ENCODE measurements at places on chromosomes 13 and 19.

- DNase-seq: no peak
Measured at GRCh38 chr13:37618554-37618953, 20.0 kb upstream of the POSTN start.

GRCh38 chr13:44089452-44089851 lies 209.7 kb downstream of the LACC1 start:
- DNase-seq: no peak

GRCh38 chr13:31200637-31200971 lies 829 bp downstream of the B3GLCT start:
- peak; percentile 80 for DNase-seq

- DNase-seq: no peak
Measured at GRCh38 chr19:15367439-15367838, 12.1 kb downstream of the AKAP8 start.

DNA sequence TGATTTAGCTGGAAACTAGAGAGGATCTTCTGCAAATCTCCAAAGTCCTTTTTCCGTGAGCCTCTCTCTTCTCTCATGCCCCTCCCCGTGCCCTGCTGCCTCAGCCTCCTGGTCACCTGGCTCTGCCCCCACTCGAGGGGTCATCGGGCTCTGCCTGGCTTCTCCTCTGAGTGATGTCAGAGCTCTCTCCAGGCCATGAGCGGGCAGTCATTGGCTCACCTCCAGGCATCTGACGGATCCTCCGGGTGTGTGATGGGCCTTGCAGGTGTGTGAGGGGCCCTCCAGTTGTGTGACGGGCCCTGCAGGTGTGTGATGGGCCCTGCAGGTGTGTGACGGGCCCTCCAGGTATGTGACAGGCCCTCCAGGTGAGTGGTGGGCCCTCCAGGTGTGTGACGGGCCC lies 10.3 kb upstream of the GAS6 start:
- no peak for DNase-seq

All from Right ventricle myocardium inferior (tissue), 1 donor.